Endothelial cell (in vitro differentiated cells): ENCODE measurements at places on chromosomes 11 and 22. TPM values are rescaled to one million over a fixed set of nuclear protein-coding genes. Genes with fewer than 3 reads are reported as not detected.

DNA sequence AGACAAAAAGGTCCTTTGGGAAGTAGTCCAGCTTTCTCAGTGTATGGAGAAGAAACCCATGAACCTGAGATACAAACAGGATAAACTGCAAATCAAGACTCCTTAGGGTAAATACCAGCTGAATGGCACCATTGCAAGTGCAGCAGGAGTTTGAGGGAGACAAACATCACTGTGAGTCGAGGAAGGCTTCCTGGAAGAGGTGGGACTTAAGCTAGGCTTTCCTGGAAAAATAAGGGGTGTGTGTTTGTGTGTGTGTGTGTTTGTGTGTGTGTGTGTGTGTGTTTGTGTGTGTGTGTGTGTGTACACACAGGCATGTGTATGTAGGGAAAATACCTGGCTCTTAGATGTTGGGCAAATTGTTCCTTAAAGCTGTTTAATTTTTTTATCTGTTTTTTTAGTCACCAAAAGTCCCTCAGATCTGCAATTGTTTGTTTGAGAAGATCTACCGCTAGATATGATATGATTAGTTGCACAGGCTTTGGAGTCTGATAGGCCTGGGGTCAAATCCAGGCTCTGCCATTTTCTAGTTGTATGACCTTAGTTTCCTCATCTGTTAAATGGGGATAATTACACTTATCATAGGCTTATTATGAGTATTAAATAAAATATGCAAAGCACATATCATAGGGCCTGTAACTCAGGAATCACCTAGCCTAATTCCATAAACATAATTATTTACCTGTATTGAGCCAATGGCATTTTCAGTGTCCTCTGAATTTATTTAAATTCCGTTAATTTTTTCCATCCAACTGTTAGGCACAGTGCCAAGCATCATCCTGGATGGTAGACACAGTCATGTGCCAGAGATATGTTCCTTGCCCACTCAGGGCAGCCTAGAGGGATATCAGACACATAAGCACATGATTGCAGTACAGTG, 85.6 kb upstream of the EED start:
- no peak for DNase-seq

- no peak for DNase-seq
Observed at GRCh38 chr11:110314366-110315095, 18.1 kb upstream of the RDX start.

DNA sequence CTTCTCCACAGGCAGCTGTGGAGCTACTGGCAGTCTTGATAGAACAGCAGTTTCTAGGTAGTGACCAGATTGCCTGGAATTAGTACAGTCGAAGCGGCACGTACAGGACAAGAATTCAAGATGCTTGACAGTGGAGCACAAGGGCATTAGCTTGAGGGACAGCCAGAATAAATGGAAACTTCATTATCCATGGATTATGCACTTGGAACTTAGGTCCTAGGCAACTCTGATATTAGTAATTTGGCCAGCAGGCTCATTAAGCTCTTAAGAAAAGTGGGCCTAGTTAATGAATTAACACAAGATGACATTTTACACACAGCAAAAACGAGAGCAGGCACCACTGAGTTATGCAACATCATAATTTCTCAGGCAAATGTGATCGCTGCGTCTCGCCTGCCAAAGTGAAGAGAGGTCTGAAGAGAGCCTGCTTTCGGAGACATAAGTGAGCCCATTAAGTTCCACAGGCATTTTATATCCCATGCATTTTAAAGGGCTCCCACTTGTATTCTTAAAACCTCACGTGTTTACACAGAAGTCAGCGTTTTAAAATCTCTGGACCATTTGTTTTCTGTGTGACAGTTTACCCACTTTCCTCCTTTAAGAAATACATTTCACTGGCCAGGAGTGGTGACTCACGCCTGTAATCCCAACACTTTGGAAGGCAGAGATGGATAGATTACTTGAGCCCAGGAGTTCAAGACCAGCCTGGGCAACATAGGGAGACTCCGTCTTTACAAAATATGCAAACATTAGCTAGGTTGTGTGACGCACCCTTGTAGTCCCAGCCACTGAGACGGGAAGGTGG, 66.2 kb downstream of the COMMD9 start:
- no peak for DNase-seq

DNA sequence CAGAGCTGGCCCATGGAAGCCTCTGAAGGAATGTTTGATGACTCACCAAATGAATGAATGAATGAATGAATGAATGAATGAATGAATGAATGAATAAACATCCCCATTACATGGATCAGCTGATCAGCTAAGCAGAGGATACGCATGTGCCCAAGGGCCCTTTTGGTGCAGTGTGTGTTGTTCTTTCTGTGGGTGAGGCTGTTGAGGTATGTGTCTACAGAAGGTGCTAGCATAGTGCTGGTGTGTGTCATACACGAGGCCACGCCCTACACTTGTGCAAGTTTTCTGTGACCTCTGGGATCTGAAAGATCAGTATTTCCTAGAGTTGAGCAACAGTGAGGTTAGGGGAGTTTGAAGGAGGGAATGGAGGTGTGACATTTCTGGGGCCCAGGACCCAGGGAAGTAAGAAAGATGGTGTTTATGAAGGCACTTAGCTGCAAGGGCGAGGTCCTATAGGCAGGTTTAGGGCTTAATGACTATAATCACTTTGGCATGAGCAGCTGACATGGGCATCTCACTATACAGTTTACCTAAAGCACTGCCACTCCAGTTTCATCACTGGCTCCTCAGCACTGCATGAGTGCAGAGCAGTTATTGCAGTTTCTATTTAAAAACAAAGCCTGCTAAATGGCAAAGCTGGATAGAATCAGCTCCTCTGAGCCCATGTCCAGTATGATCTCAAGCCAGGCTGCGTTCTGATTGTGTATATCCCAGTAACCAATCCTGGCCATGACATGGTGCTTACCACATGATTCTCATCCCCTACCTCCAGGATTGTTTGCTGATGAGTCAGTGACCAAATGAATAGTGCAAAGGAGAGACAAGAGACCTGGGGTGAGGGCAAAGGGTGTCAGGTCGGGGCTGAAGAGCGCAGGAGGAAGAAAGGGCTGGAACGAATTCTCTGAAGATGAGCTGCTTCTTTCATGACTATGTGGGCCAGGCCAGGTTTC, 36.4 kb upstream of the E2F8 start:
- DNase-seq, result no peak

The OSM gene
- not detected for total RNA-seq

The MMP27 gene
- total RNA-seq, result not detected

DNA sequence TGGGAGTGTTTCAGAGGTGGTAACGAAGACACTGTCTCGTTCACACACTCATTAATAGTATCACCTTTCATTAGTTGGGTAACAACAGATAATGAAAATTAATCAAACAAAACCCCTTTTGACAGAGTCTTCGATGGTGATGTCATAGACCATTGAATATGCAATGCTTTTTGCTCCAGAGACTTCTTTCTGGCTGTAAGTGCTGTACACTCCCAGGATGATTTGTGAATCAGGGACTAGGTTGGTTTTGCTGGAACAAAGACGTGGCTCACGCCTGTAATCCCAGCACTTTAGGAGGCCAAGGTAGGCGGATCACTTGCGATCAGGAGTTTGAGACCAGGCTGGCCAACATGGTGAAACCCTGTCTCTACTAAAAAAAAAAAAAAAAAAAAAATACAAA, 9.5 kb upstream of the RASSF10 start:
- DNase-seq, result no peak

DNA sequence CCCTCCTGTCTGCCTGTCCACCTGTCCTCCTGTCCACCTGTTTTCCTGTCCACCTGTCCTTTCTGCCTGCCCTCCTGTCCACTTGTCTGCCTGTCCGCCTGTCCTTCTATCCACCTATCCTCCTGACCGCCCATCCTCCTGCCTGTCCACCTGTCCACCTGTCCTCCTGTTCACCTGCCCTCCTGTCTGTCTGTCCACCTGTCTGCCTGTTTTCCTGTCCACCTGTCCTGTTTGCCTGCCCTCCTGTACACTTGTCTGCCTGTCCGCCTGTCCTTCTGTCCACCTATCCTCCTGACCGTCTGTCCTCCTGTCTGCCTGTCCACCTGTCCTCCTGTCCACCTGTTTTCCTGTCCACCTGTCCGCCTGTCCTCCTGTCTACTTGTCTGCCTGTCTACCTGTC, 682.8 kb downstream of the TBC1D22A start:
- DNase-seq, result no peak

The CALCA gene
- total RNA-seq, result not detected

GRCh38 chr22:43831561-43832392, 19.7 kb upstream of the EFCAB6 start:
- no peak for DNase-seq

The POTEH gene
- total RNA-seq, result not detected

The C11orf91 gene
- not detected for total RNA-seq

GRCh38 chr11:11776714-11777113, 65.1 kb upstream of the USP47 start:
- no peak for DNase-seq

The IL10RA gene
- 0.82 TPM for total RNA-seq

DNA sequence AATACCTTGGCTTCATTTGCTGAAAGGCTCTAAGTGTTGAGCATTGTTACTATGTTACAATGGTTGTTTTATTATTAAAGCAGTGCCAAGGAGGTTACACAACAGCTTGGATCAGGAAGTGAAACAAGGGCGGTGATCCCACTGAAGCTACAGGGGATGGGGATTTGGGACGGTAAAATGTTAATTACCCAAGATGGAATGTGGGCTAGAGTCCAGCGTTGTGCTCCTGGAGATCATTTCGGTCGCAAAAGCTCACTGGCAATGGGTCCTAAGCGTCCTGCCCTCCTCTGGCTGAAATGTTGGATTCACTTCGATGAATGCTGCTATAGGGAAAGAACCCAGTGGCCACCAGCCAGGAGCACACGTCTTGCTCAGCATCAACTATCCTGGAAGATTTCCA, 48.3 kb downstream of the FAM83F start:
- DNase-seq, result no peak

The KCNJ5 gene
- 0.05 TPM for total RNA-seq

The OR51B2 gene
- total RNA-seq, result not detected

GRCh38 chr22:45421349-45422055, 8.0 kb downstream of the RIBC2 start:
- DNase-seq, result no peak

DNA sequence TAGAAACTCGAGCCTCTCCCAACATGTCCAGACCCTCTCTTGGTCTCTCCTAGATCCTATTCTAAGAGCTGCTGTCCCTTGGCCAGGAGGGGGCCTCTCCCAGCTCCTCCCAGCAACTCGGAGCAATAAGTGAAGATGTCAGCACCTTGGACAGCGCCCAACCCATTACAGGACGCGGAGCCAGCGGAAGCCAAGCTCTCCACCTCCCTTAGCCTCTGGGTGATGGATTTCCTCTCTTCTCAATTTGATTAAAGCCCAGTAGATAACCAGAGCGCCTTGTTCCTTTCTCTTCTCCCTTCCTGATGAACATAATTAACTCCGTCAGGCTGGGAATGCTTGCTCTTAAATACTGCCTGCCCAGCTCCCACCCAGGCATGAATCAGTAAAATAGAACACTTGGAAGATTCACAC, 26.2 kb upstream of the TPBGL start:
- peak; percentile 96 for DNase-seq

DNA sequence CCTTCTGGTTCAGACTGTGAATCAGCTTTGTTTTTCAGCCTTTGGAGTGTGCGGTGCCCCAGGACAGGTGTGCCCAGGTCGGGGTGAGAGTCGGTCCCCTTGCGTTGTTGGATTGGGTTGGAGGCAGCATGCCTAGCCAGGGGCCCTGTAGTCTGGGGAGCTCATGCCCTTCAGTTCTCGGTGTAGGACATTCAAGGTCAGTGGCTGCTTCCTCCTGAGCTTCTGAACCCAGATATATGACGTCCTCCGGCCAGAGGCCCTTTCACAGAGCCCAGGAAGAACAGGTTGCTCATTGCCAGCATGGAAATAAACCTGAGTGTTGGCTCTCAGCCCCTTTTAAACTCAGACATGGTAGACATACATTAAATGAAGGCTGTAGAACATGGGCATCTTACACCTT, 2.7 kb downstream of the CSRP3 start:
- DNase-seq, result no peak

DNA sequence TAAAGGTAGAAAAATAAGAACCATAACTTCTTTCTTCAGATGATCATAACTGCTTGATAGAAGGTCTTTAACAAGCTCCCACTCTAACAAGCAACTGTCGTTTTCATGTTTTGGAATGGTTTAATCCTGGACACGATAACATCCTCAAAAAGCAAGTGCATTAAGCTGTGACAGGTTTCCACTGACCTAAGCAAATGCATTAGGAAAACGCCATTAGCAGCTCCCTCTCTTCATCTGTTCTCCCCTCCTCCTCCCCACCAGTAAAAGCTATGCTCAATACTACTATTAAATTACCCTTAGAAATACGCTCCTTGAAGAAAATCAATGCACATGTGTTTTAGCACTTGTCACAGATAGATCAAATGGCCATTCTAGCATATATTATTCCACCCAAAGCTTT, 729.4 kb downstream of the OPCML start:
- no peak for DNase-seq

GRCh38 chr11:58912124-58912523, 27.2 kb upstream of the GLYATL1 start:
- DNase-seq, result no peak

DNA sequence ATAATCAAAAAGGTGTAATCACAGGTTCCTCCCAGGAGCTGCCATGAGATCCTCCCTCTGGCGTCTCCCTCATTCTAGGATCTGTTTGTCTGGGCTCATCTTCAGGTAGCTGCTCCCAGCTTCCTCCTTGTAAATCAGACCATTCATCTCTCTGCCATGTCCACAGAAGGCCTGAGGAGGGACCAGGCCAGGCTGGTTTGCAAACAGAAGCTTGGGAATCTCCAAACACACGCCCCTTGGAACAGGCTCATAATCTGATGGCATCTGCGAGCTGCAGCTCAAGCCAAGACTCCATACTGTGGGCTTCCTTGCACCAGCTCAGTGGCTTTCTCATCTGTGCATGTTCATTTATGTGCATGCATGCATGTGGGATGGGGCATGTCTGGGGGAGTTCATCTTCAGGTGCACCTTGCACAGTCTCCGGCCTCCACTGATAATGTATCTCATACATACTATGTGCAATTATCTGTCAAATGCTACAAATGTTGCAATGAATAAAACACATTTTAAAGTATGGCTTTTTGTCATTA, 134.9 kb downstream of the NXPE2 start:
- DNase-seq, result no peak

GRCh38 chr11:35066030-35066429, 72.9 kb upstream of the CD44 start:
- DNase-seq, result no peak

The CDON gene
- 25.2 TPM for total RNA-seq

The NCAPH2 gene
- total RNA-seq, result 40.9 TPM

The CRYBB2 gene
- 1.9 TPM for total RNA-seq

The GNAZ gene
- 0.21 TPM for total RNA-seq
